Skeletal muscle tissue (tissue), 5 donors: ENCODE measurements at places on chromosomes 12 and 14. TPM values are rescaled to one million over a fixed set of nuclear protein-coding genes. Genes with fewer than 3 reads are reported as not detected.

The SYCP3 gene
- not detected for total RNA-seq

The NAA25 gene
- total RNA-seq, result 38.1 TPM

The KRT7 gene
- not detected for total RNA-seq

The SYNDIG1L gene
- total RNA-seq, result under 0.01 TPM

The MGST1 gene
- total RNA-seq, result 12.5 TPM

The TSHR gene
- total RNA-seq, result under 0.01 TPM

The GRIP1 gene
- total RNA-seq, result 3.1 TPM

The NR4A1 gene
- total RNA-seq, result 24.5 TPM

The TSPAN9 gene
- total RNA-seq, result 66.3 TPM

The KLHDC2 gene
- total RNA-seq, result 123 TPM

The SOX5 gene
- 6.3 TPM for total RNA-seq

The AQP6 gene
- 0.52 TPM for total RNA-seq

The TPPP2 gene
- not detected for total RNA-seq

The KLRC1 gene
- total RNA-seq, result 1.0 TPM

The RDH12 gene
- total RNA-seq, result 0.52 TPM

The CMKLR1 gene
- 5.7 TPM for total RNA-seq

The USP44 gene
- total RNA-seq, result 1.0 TPM

The MSI1 gene
- 1.0 TPM for total RNA-seq

The CHURC1 gene
- 33.4 TPM for total RNA-seq

The KLHDC1 gene
- 20.9 TPM for total RNA-seq

The SERPINA3 gene
- not detected for total RNA-seq

The KIF26A gene
- total RNA-seq, result 6.3 TPM

The PRR4 gene
- 2.6 TPM for total RNA-seq

The PTHLH gene
- total RNA-seq, result 0.52 TPM

The KRT82 gene
- not detected for total RNA-seq

The FAR2 gene
- 12.5 TPM for total RNA-seq

The ZNF385A gene
- 3.7 TPM for total RNA-seq

The ISM2 gene
- not detected for total RNA-seq

The FOXG1 gene
- not detected for total RNA-seq

The SCAF11 gene
- 78.3 TPM for total RNA-seq

The GDF3 gene
- 1.0 TPM for total RNA-seq

The TRMT5 gene
- total RNA-seq, result 13.0 TPM

The CLEC6A gene
- total RNA-seq, result under 0.01 TPM

The TIMM9 gene
- total RNA-seq, result 42.3 TPM

The TSPAN19 gene
- total RNA-seq, result not detected

The LAG3 gene
- not detected for total RNA-seq

The PPP2R5E gene
- 11.0 TPM for total RNA-seq

The FOXA1 gene
- not detected for total RNA-seq

The CLIP1 gene
- 21.9 TPM for total RNA-seq

The GRIN2B gene
- total RNA-seq, result under 0.01 TPM

The MANSC1 gene
- total RNA-seq, result 1.6 TPM

The CABP1 gene
- 0.52 TPM for total RNA-seq

The OTOGL gene
- 0.52 TPM for total RNA-seq

The AGAP2 gene
- total RNA-seq, result 2.1 TPM

The IFT81 gene
- 18.3 TPM for total RNA-seq

The ANO2 gene
- total RNA-seq, result 4.7 TPM

The PLBD1 gene
- total RNA-seq, result 24.0 TPM

The OASL gene
- total RNA-seq, result not detected

The FLRT2 gene
- total RNA-seq, result 37.6 TPM
